Eye (tissue), 1 donor: ENCODE measurements at places on chromosomes 2 and 18.

GRCh38 chr18:26655525-26656430 lies 107.4 kb upstream of the KCTD1 start:
- DNase-seq = peak; percentile 89

DNA sequence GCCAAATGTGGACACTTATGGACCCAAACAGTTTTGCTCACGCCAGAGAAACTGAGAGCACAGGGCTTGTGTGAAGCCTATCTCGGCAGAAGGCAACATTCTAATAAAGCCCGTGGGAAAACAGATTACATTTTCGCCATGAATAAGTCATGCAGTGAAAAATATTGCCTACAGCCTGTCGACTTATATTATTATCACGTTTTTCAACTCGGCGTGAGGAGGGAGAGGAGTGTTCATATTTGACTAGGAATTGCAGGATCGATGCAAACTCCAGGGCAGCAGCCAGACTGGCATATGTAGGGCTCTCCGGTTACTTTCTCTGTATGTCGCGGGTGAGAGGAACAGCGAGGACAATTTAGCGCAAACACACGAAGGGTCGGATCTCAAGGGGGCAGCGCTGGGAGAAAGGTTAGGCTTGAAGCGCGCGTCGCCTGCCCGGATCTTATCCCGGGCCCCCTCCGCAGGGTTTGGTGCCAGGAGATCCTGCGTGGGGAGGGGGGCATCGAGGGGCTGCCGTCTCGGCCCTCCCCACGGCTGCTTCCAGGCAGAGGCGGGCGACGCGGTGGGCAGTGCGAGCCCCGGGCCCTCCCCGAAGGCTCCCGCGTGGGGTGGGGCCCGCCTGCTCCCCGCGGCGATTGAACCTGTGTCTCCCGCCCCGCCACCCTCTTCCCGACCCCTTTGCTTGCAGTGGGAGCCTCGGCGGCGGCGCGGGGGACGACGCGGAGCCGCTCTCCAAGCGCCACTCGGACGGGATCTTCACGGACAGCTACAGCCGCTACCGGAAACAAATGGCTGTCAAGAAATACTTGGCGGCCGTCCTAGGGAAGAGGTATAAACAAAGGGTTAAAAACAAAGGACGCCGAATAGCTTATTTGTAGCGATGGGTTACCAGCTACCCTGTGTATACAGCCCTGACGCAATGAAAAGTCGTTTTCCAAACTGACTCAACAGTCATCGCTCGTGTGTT lies 4.4 kb downstream of the ADCYAP1 start:
- peak; percentile 85 for DNase-seq

- no peak for DNase-seq
Measured at GRCh38 chr2:217412277-217412676, 552.4 kb upstream of the TNP1 start.

GRCh38 chr2:63619328-63619727 lies 30.6 kb downstream of the MDH1 start:
- DNase-seq = no peak

DNA sequence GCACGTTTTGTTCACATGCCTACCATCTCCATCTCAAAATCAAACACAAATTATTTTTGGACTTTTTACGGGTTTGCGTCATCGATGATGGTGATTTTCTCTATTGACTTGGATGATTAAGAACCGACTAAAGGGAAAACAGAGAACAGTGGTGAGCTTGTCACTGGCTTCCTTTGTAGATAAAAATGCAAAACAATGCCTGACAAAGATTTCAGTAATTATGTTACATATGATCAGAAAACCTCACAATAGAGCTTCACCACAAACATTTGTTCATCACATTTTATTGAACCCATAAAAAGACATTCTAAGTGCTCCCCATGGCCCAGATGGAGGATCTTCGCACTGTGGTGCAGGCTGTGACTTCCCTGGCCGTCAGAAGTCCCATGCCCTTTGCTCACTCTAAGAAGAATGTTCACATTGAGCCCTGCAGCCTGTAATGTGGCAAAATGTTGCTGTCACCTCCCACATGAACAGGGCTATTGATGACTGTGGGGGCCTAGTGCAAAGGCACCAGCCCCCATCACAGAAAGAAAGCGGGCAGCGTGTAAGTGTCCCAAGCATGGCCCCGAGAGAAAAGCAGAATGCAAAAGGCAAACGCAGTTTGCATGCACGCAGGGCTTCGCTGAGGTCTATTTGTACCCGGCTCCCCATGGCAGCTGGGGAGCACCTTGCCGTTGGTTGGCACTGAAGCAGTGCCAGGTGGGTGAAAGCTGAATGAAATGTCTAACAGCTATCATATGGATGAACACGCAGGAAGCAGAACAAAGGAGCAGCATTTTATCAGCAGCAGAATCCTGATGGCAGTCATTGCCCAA lies 60.6 kb downstream of the BCL2 start:
- DNase-seq = no peak

- no peak for DNase-seq
Measured at GRCh38 chr2:46711156-46711555, 204.4 kb downstream of the MCFD2 start.

- no peak for DNase-seq
Measured at GRCh38 chr2:23699580-23699925, 227.4 kb downstream of the ATAD2B start.

DNA sequence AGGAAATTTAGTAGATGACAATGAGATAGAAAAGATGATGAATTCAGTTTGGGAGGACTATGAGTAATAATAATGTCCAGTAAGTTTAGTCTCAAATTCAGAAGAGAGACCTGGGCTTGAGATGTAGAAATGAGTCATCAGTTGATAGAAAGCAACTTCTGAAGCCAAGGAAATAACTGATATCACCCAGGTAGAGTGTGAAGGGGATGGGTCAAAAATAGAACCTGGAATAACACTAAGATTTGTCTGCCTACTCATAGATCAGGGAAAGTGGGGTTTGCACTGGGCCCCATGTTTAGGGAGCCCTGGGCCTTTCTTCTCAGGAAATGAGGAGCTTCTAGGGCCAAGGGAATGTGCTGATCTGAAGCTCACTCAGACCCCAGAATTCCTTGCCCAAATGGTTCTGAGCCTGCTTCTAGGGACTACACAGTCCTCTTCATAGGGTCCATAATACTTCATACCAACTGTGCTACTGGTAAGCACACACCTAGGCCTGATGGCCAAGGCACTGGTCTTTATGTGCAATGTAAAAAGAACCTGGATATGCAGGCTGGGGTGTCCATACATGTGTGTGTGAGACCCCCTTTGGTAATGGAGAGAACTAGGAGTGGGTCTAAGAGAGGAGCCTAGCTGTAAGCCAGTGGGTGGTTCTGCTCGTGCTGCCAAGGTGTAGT lies 141.2 kb downstream of the IKZF2 start:
- DNase-seq = no peak

DNA sequence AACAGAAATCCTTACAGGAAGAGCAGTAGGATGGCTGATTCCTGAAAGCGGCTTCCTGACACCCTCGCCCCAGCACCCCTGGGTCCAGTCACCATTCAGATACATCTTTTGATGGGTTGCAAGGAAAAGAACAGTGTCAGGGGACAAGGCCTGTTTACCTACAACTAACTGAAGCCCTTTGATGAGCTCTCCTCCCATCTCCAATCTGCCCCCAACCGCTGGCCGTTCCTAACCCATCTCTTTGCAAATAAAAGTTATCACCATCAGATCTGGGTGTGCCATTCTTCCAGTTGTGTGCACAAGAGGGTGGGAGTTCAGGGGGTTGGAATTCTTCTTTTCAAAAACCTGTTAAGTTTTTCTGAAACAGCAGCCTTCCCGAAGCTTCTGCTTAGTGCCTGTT lies 48.9 kb downstream of the ARL4C start:
- DNase-seq = peak; percentile 27

GRCh38 chr2:121152861-121153260 lies 132.1 kb downstream of the TFCP2L1 start:
- DNase-seq = no peak

- no peak for DNase-seq
Measured at GRCh38 chr18:7904529-7904928, 337.4 kb downstream of the PTPRM start.

DNA sequence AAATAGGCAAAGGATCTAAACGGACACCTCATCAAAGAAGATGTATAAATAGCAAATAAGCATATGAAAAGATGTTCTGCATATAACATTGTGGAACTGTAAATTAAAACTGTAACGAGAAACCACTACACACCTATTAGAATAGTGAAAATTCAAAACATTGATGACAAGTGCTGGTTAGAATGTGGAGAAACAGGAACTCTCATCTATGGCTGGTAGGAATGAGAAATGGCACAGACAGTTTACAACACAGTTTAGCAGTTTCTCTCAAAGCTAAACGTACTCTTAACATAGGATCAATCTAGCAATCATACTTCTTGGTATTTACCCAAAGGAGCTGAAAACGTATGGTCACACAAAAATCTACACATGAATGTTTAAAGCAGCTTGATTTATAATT lies 126.2 kb downstream of the TRIB2 start:
- no peak for DNase-seq

- DNase-seq = peak; percentile 61
Measured at GRCh38 chr2:88601286-88601685, 26.0 kb downstream of the EIF2AK3 start.

DNA sequence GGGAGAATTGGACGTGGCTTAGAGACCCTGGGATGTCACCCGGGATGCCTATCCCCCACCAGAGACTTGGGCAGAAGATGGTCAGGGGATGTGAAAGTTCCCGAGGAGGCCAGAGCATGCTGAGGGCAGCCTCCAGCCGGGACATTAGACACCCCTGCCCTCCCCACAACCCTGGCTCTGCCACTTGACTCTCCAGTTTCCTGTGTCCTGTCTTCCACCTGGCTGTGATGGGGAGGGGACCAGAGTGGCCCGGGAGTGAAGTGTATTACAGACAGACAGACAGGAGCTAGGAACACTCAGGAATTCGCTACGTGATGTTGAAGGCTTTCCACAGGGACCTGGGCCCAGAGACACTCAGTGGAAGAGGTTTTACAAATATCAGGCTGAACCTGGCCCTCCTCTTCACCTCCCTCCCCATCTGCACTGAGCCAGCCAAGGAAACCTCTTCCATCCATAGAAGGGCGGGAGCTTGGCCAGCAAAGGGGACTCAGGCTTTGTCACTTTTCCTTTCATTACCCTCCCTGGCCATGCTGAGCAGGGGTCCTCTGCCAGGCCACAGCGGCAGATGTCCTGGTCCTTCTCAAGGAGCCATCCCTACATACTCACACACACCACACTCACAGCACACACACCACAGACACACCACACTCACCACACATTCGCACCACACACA lies 60.7 kb downstream of the SDC1 start:
- DNase-seq = no peak
